ENCODE measurements at places on chromosomes 3 and 15. TPM values are rescaled to one million over a fixed set of nuclear protein-coding genes. Genes with fewer than 3 reads are reported as not detected.

Gene GABRB3
- 2.6 TPM for total RNA-seq

Gene CCR3
- total RNA-seq = not detected

Gene TJP1
- 56.7 TPM for total RNA-seq

Gene CSPG5
- total RNA-seq = 0.21 TPM

Gene CCDC39
- total RNA-seq = not detected

Gene TGM4
- total RNA-seq = 0.48 TPM

Gene RGMA
- 1.9 TPM for total RNA-seq

Gene SMCO1
- total RNA-seq = not detected

Gene SLC22A14
- total RNA-seq = under 0.01 TPM

Gene ZMYND10
- total RNA-seq = 0.24 TPM

Gene SUCNR1
- not detected for total RNA-seq

Gene ATP13A4
- total RNA-seq = 0.48 TPM

Gene BCL2A1
- not detected for total RNA-seq

Gene PAK6
- total RNA-seq = 13.4 TPM

Gene GOLGA8G
- total RNA-seq = not detected

Gene OXTR
- total RNA-seq = 1.7 TPM

Gene SPATA12
- total RNA-seq = not detected

All from tracheal epithelial cell (primary cell).